ENCODE measurements at places on chromosomes 5 and 9. TPM values are rescaled to one million over a fixed set of nuclear protein-coding genes. Genes with fewer than 3 reads are reported as not detected.
A peak's percentile ranks its signal among the peaks of the same experiment; 100 is the strongest.

- peak; percentile 19 for DNase-seq
Measured at GRCh38 chr9:114202849-114203248, 47.5 kb downstream of the COL27A1 start.

DNA sequence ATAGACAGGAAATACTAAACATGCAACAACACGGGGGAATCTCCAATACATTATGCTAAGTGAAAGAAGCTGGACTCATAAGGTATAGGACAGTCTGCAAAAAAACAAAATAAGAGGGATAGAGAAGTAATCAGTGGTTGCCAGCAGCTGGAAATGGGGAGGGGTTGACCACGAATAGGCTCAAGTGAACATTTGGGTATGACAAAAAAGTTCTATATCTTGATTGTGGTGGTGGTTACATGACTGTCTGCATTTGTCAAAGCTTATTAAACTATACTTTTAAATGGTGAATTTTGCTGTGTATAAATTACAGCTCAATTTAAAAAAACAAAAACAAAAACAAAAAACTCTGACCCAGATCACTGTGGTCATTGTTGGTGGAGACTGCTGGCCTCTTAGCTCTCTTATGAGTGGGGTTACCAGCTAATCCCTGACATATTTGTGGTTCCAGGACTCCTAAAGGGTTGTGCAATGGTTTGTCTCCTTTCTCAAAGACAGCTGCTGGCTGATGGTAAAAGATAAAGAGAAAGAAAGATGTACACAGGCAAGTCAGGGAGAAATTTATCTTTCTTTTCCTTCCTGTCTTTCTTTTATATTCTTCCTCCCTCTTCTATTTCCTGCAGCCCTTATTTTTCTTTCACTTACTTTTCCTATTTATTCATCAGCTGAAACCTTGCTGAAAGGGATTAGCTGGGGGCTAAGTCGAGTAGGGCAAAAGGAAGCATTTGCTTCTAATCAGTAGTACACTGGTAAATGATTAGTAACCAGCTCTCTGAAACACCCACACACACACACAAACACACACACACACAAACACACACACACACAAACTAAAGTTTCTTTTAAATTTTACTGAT, 42.6 kb upstream of the APC start:
- peak; percentile 42 for DNase-seq

GRCh38 chr9:85156652-85157051, 487.1 kb downstream of the NTRK2 start:
- DNase-seq = no peak

Gene SPATA31A3
- polyA plus RNA-seq = not detected

Gene IFNA21
- not detected for polyA plus RNA-seq

Gene GLRA1
- polyA plus RNA-seq = not detected
